ENCODE measurements at places on chromosomes 11 and 22. TPM values are rescaled to one million over a fixed set of nuclear protein-coding genes. Genes with fewer than 3 reads are reported as not detected.

The PRPF19 gene
- total RNA-seq, result 165 TPM

The RHOD gene
- 1.2 TPM for total RNA-seq

The EIF3D gene
- 329 TPM for total RNA-seq

The RDX gene
- total RNA-seq, result 95.6 TPM

The F2 gene
- not detected for total RNA-seq

The ELMOD1 gene
- total RNA-seq, result not detected

The SCGB1C1 gene
- not detected for total RNA-seq

The CALCA gene
- not detected for total RNA-seq

The FAM111B gene
- 64.8 TPM for total RNA-seq

The SLC22A25 gene
- total RNA-seq, result not detected

The KCNK7 gene
- total RNA-seq, result 0.52 TPM

The SYCE3 gene
- total RNA-seq, result 2.3 TPM

The DEFB131B gene
- not detected for total RNA-seq

The KCNK4 gene
- total RNA-seq, result not detected

The OR5T3 gene
- not detected for total RNA-seq

The MYOD1 gene
- total RNA-seq, result not detected

The MS4A3 gene
- total RNA-seq, result not detected

The OR51I1 gene
- total RNA-seq, result not detected

The ZC3H12C gene
- total RNA-seq, result 5.8 TPM

The TEX54 gene
- total RNA-seq, result 0.82 TPM

The DERL3 gene
- total RNA-seq, result 9.3 TPM

The PHETA2 gene
- total RNA-seq, result 3.4 TPM

The MPPED1 gene
- not detected for total RNA-seq

The GANAB gene
- total RNA-seq, result 226 TPM

The MPZL3 gene
- 31.5 TPM for total RNA-seq

The PRR33 gene
- total RNA-seq, result 0.11 TPM

The SAA4 gene
- not detected for total RNA-seq

The WT1 gene
- total RNA-seq, result not detected

The DGAT2 gene
- 2.4 TPM for total RNA-seq

The SEPTIN5 gene
- 0.41 TPM for total RNA-seq

The CLDN5 gene
- 0.13 TPM for total RNA-seq

The TBX10 gene
- total RNA-seq, result not detected

The AGBL2 gene
- total RNA-seq, result 3.7 TPM
